Endothelial cell (in vitro differentiated cells): ENCODE measurements at places on chromosomes 2 and 18. TPM values are rescaled to one million over a fixed set of nuclear protein-coding genes. Genes with fewer than 3 reads are reported as not detected.

DSEL gene
- 8.1 TPM for total RNA-seq

DSG1 gene
- total RNA-seq = not detected

KLHL29 gene
- 17.5 TPM for total RNA-seq

EGR4 gene
- total RNA-seq = 0.15 TPM

TUBA3E gene
- total RNA-seq = not detected

SGPP2 gene
- not detected for total RNA-seq

OTOS gene
- total RNA-seq = not detected

KIF5C gene
- 50.6 TPM for total RNA-seq

SIX2 gene
- 2.0 TPM for total RNA-seq

- H3K27me3 ChIP-seq = no peaks in the 10 kb centered on the region
- H3K27ac ChIP-seq = no peak overlapping the region
- H3K36me3 ChIP-seq = no peaks in the 10 kb centered on the region
- DNase-seq = no peak
- no peaks in the 10 kb centered on the region for H3K4me1 ChIP-seq
- no peak overlapping the region for H3K4me3 ChIP-seq
These were observed 243.9 kb upstream of the ID2 start for GRCh38 chr2:8437949-8438400.

GRCh38 chr18:48990481-48991318, 39.9 kb upstream of the SMAD7 start:
- H3K27me3 ChIP-seq = peaks cover 10% of the 10 kb centered on the region
- H3K4me3 ChIP-seq = no peak overlapping the region
- H3K27ac ChIP-seq = no peak overlapping the region
- peaks cover 11% of the 10 kb centered on the region for H3K4me1 ChIP-seq
- no peak for DNase-seq
- no peaks in the 10 kb centered on the region for H3K36me3 ChIP-seq

DNA sequence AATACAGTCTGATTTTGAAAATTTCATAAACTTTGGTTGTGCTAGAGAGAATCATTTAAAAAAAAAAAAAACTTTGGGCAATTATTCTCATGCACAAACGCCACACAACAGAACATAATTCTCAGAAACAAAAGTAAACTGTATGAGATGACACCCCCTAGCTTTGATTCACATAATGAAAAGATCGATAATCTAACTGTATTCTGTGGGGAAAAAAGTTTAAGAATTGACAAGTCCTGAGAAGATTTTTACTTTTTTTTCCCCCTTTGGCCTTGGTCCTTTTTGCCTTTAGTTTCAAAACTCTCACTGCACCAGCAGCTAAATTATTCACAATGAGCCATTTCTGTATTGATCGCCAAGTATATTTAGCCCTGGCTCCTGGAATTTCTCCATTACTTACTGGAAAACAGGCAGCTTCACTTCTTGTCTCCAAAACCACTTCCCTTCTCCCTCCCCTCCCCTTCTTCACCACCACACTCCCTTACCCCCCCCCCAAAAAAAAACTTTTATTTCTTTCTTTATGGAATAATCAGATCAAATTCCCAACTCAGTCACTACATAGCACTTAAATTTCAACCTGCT, 2.0 kb downstream of the IKZF2 start:
- H3K4me3 ChIP-seq = peak overlapping the region; percentile 95
- H3K36me3 ChIP-seq = no peaks in the 10 kb centered on the region
- peaks cover 2% of the 10 kb centered on the region for H3K27me3 ChIP-seq
- no peak for DNase-seq
- no peak overlapping the region for H3K27ac ChIP-seq

DNA sequence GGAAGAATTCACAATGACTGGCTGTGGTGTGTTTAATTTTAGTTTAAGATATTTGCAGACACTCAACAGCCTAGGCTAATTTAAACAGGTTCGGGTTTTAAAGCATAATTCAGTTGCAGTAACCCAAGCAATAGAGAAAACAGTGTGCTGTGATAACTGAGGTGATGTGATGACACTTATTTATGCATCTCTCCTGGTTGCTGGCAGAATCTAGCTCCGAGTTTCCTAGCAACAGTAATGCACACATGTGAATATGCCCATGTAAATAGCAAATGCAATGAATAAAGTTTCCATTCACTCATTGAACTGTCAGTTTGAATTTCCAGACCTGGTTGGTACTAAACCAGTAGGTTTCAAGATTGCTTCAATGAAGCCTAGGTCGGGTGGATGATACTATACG, 426.5 kb downstream of the TMX3 start:
- no peaks in the 10 kb centered on the region for H3K36me3 ChIP-seq
- DNase-seq = no peak
- no peaks in the 10 kb centered on the region for H3K4me1 ChIP-seq
- no peak overlapping the region for H3K27ac ChIP-seq

GRCh38 chr2:161570424-161571050, 53.7 kb upstream of the SLC4A10 start:
- no peak for DNase-seq
- no peak overlapping the region for H3K27ac ChIP-seq
- H3K36me3 ChIP-seq = no peaks in the 10 kb centered on the region
- H3K27me3 ChIP-seq = peaks cover 4% of the 10 kb centered on the region

GRCh38 chr2:72956936-72957335, 39.6 kb downstream of the EMX1 start:
- DNase-seq = no peak
- H3K4me1 ChIP-seq = peaks cover 19% of the 10 kb centered on the region
- H3K4me3 ChIP-seq = peak overlapping the region; percentile 38
- H3K36me3 ChIP-seq = peaks cover 24% of the 10 kb centered on the region
- H3K27me3 ChIP-seq = peaks cover 11% of the 10 kb centered on the region

DNA sequence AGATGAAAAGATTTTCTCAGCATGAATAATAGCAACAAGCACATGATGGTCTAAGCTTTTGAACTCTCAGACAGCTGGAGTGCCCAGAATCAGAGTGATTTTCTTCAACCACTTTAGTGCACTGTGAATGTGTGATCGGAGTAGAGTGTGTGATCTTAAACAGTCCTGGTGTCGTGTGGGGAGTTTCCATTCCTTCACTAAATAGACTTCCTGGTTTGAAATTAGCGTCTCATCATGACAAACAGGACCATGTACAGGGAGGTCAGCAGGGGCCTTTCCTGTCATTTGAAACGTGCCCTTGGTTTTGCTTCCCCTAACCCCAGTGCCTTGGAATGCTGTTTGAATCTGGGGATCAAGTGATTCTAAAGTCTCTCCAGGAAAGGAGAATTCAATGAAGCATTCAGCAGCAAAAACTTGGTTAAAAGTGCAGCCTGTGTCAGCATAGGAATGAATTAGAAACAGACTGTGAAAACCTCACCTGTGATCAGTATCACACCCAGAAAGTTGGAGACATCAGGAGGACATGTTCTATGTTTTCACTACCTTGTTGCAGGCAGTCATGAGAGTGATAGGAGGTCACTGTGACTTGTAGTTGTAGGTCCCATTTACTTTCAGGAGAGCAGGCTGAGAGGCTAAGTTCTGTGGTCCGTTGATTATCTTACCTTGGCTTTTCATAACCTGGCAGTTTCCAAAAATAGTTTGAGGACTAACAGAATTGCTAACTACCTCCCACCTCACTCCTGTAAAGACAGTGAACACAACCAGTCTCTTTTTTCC, 400.3 kb downstream of the MTX2 start:
- no peaks in the 10 kb centered on the region for H3K27me3 ChIP-seq
- H3K36me3 ChIP-seq = no peaks in the 10 kb centered on the region
- no peak for DNase-seq
- H3K4me1 ChIP-seq = peaks cover 9% of the 10 kb centered on the region
- no peak overlapping the region for H3K27ac ChIP-seq

GRCh38 chr2:96261328-96262003, 4.3 kb downstream of the TMEM127 start:
- H3K36me3 ChIP-seq = peaks cover 12% of the 10 kb centered on the region
- H3K27ac ChIP-seq = no peak overlapping the region
- H3K4me1 ChIP-seq = peaks cover 30% of the 10 kb centered on the region
- peaks cover 12% of the 10 kb centered on the region for H3K27me3 ChIP-seq

DNA sequence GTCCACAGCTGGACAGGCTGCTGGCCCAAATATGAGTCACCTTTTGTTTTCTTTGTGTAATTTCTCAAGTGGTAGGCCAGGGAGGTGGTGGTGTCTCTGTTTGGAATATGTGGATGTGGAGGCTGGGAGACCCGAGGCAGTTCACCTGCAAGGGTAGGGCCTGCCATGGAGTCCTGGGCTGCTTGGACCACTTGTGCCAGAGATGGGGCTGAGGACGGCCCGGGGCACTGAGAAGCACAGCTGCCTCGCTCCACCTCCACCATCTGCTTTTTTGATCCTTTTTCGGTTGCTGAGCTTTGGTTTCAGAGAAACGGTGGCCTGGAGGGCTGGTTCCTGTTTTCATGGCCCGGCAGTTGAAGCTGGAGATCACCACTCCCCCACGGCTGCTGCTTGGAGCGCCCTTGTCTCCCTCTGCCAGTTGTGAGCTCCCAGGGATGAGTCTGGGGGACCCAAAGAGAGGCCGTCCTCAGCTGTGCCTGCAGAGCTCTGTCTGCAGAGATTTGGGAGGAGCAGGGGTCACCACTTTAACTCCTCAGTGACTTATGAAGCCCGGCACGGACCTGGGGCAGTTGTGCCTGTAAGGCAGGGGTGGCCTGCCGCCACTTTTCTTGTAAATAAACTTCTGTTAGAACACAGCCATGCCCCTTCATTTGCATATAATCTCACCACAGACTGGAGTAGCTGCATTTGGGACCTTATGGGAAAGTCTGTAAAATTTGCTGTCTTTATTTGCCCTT, 67.6 kb upstream of the MCFD2 start:
- peaks cover 10% of the 10 kb centered on the region for H3K36me3 ChIP-seq
- H3K4me1 ChIP-seq = peaks cover 19% of the 10 kb centered on the region
- H3K4me3 ChIP-seq = no peak overlapping the region

DNA sequence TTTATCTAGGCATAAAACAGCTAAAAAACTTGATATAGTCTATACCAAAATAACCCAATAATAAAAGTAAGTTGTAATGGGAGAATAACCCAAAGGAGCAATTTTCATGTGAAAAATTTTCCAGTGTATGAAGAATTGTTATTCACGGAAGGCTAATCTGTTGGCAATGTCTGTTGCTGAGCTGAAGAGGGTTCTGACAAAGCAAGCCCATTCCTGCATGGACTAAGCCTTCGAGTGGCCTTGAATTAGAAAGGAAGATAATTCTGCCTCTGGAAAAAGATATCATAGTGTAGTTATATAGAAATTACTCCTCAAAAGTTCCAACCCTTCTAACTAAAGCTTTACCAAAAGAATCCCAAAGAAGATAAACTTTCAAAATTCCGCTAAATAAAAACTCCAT, 101.5 kb downstream of the MAP2 start:
- no peak overlapping the region for H3K27ac ChIP-seq
- no peak for DNase-seq
- no peaks in the 10 kb centered on the region for H3K27me3 ChIP-seq
- no peak overlapping the region for H3K4me3 ChIP-seq
- H3K4me1 ChIP-seq = no peaks in the 10 kb centered on the region

GRCh38 chr2:37456479-37456878, 112.0 kb downstream of the QPCT start:
- no peaks in the 10 kb centered on the region for H3K36me3 ChIP-seq
- peak overlapping the region; percentile 49 for H3K27ac ChIP-seq
- peaks cover 11% of the 10 kb centered on the region for H3K27me3 ChIP-seq

GRCh38 chr18:75066936-75067335, 142.0 kb downstream of the PTGR3 start:
- H3K27me3 ChIP-seq = peaks cover 7% of the 10 kb centered on the region
- DNase-seq = no peak
- H3K4me1 ChIP-seq = peaks cover 25% of the 10 kb centered on the region
- peaks cover 8% of the 10 kb centered on the region for H3K36me3 ChIP-seq
- no peak overlapping the region for H3K27ac ChIP-seq
